ENCODE measurements at places on chromosomes 3 and 15.

DNA sequence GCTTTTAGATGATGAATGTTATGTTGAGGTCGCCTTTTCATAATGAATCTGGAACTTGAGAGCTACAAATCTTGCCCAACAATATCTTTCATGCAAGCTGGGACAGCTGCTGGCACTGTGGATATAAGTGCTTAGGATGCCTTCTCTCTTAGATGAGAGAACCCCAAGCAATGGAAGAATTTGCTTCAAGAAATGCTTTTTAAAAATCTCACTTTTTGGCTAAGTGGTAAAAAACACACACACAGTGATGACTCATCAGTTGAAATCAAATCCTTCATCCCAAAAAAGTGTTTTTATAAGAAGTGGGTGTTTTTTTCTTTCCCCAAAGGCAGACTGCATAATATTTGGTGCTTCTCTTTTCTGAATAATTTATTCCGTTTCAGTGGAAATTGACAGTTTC is 38.4 kb upstream of the GALNT15 start:
- DNase-seq: no peak

- DNase-seq: no peak
These were observed 13.5 kb downstream of the PLA2G4E start for GRCh38 chr15:42007386-42007785.

- no peak for DNase-seq
These were observed 82.1 kb downstream of the SMAD6 start for GRCh38 chr15:66784174-66784573.

GRCh38 chr3:136186846-136187245 is 9.3 kb downstream of the MSL2 start:
- no peak for DNase-seq

DNA sequence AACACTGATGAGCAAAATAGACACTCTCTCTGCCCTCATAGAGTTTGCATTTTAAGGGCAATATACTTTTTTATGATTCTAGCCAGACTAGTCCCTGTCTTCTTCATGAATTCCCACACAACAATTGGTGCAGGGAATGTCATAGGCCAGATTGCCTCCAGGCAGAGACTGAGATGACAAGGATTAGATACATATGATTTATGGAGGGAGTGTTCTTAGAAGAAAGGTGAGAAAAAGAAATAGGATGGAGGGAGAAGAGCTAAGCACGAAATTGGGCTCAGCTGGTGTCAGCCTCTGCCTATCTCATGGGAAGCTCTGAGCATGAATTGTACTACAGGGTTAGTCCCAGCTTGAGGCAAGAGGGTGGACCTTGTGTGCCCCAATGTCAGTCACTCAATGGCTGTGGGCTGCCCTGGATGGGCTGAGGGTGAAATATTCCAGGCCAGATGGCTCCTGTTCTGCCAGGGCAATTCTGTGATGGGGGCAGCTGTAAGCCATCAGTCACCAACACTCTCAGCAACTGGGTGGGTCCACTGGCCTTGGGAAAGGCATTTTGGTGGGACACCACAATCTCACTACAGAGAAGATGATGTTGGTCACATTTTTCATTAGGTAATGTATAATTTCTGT is 31.1 kb downstream of the EIF1B start:
- DNase-seq: no peak

DNA sequence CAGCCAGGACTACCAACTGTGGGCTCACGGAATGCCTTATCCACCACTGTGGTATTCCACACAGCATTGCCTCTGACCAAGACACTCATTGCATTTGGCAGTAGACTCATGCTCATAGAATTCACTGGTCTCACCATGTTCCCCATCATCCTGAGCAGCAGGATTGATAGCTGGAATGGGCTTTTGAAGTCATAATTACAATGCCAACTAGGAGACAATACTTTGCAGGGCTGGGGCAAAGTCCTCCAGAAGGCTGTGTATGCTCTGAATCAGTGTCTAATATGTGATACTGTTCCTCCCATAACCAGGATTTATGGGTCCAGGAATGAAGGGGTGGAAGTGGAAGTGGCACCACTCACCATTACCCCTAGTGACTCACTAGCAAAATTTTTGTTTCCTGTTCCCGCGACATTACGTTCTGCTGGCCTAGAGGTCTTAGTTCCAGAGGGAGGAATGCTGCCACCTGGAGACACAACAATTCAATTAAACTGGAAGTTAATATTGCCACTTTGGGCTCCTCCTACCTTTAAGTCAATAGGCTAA is 58.6 kb upstream of the CCDC80 start:
- DNase-seq: no peak

DNA sequence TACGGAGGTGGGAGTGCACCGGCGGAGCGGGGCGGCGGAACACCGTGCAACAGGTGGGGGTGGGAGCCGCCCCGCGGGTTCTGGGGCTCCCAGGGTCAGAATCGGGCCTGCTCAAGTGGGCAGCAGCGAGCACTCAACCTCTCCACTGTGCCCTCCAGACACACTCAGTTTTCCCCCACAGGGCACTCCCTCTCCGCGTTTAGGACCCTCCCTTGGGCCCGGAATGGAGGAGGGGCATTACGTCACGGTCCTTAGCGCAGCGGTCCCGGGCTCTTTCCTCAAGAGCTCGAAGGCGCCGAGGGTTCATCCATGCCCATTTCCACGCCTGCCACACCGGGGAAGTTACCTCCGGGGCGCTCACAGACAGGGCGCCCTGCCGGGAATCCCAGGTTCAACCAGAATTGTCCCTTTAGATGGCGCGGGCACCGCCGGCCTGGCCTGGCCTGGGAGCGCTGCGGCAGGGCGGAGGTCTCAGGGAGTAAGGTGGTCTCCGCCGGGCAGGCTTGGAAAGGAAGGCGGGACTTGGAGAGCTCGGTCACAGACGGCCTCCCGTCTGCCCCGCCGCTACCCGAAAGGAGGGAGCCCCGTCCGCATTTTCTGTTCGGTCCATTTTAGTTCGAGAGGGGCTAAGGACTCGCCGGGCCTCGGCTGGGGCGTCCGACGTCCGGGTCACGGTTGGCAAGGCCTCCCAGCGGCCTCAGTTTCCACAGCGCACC is 5.1 kb downstream of the RNU6-1 start:
- DNase-seq: no peak

- DNase-seq: no peak
These were observed 40.1 kb upstream of the PSMD6 start for GRCh38 chr3:64063207-64063982.

DNA sequence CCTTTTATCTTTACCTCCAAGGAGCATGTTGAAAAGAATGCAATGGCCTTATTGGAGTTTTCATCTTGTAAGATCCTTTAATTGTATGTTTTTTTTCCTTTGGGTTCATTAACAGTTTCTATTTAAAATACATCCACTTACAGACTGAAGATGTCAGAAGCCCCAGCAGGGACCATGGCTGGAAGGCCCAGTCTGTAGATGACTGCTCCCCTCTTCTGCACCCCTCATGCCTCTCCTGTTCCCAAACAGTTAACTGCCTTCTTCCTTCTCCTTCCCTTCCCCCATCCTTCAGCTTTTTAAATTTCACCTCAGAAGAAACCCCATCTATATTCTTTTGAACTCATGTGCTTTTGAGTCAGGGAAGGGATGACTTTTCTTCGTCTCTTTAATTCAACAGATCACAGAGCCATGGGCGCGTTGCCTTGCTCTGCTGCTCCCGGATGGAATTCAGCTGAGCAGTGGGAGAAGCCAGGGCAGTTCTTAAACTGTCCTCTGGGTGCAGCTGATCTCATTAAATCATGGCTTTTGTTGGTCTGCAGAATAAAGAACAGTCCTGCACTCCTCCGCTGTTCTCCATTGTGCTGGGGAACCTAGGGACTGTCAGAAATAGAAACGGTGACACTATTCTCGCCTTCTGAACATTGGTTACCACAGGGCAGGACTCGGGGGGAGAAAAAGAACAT is 71.5 kb upstream of the EIF1B start:
- DNase-seq: no peak

DNA sequence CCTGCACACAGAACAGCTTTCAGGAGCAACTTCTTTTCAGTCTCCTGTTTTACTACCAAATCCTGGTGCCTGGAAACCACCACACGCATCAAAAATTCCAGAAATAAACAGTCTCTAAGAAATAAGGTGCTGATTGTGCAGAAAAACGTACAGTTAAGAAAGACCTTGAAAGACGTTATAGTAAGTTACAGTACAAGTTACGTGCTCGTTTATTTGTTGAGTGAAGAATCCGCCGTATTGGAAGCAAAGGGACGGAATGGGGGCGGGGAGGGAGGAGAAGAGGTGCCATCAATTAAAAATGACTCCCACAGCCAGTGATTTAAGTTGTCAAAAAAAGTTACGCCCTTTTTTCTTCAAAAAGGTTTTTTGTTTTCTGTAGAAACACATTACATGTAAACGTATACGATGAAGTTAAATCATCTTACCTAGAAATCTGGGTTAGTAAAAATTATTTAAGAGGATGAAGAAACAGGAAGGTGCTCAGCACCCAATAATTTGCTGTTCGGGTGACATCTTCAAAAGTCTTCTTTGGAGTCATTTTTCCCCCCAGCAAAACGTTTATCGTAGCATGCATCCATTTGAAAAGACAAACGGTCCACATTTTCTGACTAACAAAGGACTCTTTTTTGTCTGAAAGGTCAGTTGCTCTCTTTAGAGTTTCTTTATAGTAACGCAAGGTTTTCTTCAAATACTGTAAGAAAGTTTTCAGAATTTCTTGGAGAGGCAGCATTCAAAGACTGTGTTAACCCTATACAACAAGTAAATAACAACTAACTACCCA is 782 bp upstream of the UACA start:
- DNase-seq: no peak

GRCh38 chr15:34943711-34944110 is 25.8 kb downstream of the AQR start:
- DNase-seq: no peak

DNA sequence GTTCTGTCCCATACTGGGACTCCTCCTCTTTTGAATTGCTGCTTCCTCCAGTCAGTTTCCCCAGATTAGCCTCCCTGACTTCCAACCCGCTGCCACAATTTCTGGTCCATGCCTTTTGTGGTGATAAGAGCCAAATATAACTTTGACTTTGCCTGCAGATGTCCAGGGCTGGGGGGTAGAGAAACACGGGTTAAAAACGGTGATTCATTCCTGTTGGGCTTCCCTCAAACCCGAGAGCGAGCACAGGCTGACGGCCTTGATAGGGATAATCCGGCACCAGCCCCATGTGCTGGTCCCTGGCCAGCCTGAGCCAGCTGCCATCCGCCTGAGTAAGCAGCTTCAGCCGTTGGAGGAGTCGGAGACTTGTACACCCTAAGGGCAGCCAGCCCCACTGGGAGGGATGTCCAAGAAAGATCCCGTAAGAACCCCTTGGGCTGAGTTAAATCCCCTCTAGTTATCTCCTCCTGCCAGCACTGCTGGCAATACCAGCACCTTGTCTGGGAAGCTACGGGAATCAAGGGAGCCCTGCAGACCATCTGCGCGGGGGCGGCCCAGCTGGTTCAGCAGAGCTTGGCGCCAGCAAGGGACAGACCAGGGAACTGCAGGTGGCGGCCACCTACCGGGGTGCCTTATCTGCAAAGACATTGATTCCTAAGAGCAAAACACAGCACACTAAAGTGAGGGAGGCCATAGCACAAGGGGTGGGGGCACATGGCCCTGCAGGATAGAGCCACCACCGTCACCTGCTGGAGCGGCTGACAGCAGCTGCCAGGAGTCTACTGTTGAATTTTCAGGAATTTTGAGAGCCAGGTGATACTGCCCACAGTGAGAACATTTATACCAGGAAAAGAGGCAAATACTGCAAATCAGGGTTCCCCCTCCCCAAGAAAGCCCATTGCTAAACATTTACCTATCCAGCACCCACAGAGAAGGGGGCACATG is 18.1 kb downstream of the CSPG4 start:
- no peak for DNase-seq

GRCh38 chr15:33671456-33671855 is 296.8 kb upstream of the CHRM5 start:
- DNase-seq: no peak

DNA sequence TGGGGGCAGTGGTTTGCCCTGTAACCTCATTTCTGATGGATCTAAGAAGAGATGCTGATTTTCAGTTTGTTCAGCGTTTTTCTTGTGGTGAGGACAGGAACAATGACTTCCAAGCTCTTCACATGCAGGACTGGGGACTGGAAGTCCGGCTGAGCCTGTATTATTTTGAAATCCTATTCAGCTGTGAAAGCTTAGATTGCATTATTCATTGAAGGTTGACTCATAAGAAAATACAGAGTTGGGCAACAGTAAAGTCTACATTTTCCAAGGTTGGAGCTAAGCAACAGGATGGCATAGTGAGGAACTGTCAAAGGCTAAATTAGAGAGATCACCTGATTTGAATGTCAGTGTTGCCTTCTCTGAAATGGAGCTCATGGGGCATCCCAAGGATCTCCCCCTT is 230.9 kb upstream of the FEZF2 start:
- DNase-seq: no peak

- DNase-seq: peak; percentile 40
These were observed 4.1 kb downstream of the CELF6 start for GRCh38 chr15:72315706-72316370.

GRCh38 chr15:51623386-51623938 is 891 bp upstream of the DMXL2 start:
- no peak for DNase-seq

DNA sequence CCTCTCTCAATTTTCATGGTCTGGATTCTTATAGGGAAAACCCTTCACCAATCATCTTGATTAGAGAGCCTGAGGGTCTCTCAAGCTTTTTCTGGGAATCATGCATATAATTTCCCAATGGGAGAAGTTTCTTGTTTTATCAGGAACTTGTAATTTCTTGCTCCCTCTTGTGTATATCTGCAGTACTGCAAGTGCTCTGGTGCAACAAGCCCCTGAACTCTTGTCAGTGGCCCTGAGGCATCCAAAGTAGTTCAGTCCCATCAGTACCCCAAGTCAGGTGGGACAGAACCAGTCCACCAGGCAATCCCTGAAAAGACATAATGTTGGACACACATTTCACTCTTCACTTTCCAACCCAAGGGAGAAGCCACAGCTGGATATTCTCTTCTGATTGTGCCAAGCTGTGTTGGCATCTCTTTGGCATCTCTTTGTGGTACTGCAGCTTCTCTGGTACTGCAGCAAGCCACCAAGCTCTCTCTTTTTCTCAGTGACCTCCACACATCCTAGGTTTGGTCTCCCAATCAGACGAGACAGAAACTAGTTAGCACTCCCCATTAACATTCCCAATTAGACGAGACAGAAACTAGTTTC is 214.5 kb downstream of the ZIC4 start:
- DNase-seq: no peak

DNA sequence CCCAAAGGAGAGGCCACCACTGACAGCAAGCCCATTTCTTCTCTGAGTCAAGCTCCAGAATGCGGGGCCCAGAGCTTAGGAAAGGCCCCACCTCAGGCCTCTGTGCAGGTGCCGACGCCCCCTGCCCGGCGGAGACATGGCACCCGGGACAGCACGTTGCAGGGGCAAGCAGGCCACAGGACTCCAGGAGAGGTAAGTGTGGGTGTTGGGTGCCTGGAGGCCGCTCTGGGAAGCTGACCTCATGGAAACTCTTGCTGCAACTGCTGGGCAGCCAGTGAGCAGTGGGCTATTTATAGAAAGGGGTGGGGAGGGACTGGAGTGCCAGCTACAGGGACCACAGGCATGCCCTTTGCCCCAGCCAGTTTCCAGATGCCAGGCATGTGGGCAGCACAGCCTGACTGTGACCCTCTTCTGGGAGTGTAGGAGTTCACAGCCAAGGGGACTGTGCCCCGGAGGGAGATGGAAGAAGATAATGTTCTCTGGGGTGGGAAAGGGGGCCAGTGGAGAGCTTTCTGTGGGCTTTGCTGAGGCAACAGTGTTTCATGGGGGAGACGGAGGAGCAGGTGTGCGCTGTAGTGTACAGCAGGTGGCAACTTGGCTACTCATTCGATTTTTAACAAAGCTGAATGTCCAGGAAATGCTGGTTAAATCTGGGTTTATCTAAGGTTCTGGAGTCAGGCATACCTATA is 23.7 kb downstream of the ALPK3 start:
- DNase-seq: no peak

- no peak for DNase-seq
These were observed 106.3 kb upstream of the ABHD17C start for GRCh38 chr15:80588801-80589200.
